ENCODE measurements at places on chromosomes 3 and 15.

GRCh38 chr3:127572186-127572585 lies 18.3 kb downstream of the TPRA1 start:
- no peak for DNase-seq

- DNase-seq: no peak
Measured at GRCh38 chr15:100049483-100049882, 292.3 kb downstream of the ADAMTS17 start.

- DNase-seq: no peak
Measured at GRCh38 chr15:59251001-59251845, 44.6 kb downstream of the LDHAL6B start.

DNA sequence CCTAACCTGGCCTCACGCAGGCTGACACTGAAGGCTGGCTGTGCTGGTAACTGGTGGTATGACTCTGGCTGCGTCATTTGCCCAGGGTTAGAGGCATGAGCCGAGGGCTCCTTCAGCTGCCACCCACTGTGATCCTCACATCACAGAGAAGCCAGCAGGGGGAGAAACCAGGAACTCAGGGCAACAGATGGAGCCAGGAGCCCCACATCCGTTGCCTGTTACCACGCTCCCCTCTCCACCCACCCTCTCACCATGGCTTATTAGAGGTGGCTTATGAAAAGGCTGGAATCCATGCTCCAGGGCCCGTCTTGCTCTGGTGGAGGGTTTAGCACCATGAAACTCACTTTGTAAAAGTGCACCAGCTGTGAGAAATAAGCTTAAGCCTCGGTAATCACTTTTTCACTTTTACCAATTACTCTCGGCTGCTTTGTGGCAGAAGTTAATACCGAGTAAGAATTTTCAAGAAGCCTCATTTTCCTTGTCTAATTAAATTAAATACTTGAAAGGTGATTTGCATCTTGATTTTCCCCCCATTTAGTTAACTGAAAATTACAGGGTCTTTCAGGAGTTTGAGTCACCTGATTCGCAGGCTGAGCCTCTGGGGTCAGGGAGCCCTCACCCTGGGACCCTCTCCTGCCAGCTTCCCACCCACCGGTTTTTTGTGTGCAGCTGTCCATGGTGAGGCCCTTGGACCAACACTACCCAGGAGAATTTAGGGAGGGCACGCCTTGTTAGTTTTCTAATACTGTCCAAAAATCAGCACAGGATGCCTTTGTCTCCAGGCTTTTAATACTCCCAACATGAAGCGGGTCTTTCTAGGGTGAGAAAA lies 60.9 kb downstream of the ASB7 start:
- no peak for DNase-seq

- DNase-seq: no peak
Measured at GRCh38 chr3:16182183-16182582, 7.7 kb downstream of the GALNT15 start.

- no peak for DNase-seq
Measured at GRCh38 chr3:32283304-32283703, 44.8 kb downstream of the CMTM8 start.

DNA sequence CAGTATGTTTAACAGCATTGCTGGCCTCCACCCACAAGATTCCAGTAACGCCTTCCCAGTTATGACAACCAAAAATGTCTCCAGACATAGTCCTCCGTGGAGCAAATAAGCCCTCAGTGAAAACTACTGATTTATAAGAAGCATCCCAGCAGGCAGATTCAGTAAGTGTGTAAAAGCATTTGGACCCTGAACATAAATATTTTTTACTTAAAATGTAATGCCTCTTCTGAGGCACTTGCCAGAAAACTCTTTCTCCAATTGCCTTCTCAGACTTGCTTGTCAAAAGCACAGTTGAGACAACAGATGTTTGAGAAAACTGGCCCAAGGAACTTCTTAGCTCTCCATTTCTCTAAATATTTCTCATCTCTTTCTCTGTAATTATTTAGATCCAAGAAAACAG lies 31.8 kb upstream of the DCLK3 start:
- no peak for DNase-seq

Data from CD4-positive, alpha-beta memory T cell (primary cell).